ENCODE measurements at places on chromosomes 12 and 14. TPM values are rescaled to one million over a fixed set of nuclear protein-coding genes. Genes with fewer than 3 reads are reported as not detected.

- no peak overlapping the region for H3K4me3 ChIP-seq
- no peaks in the 10 kb centered on the region for H3K4me1 ChIP-seq
- H3K27me3 ChIP-seq = no peaks in the 10 kb centered on the region
- DNase-seq = no peak
- H3K27ac ChIP-seq = no peak overlapping the region
- no peaks in the 10 kb centered on the region for H3K36me3 ChIP-seq
Measured at GRCh38 chr12:96570579-96570978, 81.2 kb downstream of the CFAP54 start.

GRCh38 chr14:102982852-102983470 is 60.5 kb downstream of the AMN start:
- H3K36me3 ChIP-seq = peaks cover 47% of the 10 kb centered on the region
- no peak overlapping the region for H3K27ac ChIP-seq
- no peak for DNase-seq
- H3K4me3 ChIP-seq = no peak overlapping the region
- no peaks in the 10 kb centered on the region for H3K4me1 ChIP-seq

DNA sequence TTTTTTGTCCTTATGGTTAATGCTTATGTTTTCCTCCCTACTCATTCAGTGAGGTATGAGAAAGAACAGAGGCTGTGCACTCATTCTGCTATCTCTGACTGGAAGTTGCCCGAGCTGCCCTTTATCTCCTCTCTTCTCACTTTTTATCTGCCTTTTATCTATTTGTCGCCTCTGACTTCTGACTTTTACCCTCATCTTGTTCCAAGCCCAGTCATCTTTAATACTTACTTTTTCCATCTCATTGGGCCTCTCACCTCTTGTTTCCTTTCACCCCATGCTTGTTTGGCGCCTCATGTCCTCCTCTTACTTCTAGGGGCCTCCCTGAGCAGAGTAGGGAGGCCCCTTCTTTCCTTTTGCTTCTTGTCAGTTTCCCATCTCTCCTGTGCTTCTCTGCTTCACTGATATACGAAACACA is 50.7 kb downstream of the DIP2B start:
- H3K27ac ChIP-seq = no peak overlapping the region
- H3K4me1 ChIP-seq = no peaks in the 10 kb centered on the region
- no peaks in the 10 kb centered on the region for H3K36me3 ChIP-seq
- H3K4me3 ChIP-seq = no peak overlapping the region
- H3K27me3 ChIP-seq = no peaks in the 10 kb centered on the region

DNA sequence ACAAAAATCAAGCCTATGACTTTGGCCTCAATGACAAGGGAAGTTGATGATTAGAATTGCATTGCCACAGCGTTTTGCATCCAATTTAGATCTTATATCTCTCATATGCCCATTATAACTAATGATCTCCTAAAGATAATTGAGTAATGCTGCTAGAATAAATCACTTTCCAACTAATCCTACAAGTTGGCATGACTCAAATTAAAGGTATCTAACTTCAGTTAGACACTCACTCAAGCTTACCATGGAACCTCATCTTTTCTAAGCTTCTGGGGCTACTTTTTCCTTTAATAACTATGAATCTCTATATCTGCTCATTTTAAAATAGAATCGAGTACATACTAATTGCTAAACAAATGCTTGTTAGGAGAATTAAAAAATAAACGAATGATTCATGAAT is 427.8 kb downstream of the BTG1 start:
- no peak for DNase-seq
- H3K36me3 ChIP-seq = no peaks in the 10 kb centered on the region
- H3K4me3 ChIP-seq = no peak overlapping the region
- H3K27me3 ChIP-seq = no peaks in the 10 kb centered on the region
- H3K27ac ChIP-seq = no peak overlapping the region

- no peak overlapping the region for H3K4me3 ChIP-seq
- H3K27ac ChIP-seq = peak overlapping the region; percentile 27
- H3K36me3 ChIP-seq = no peaks in the 10 kb centered on the region
- DNase-seq = no peak
Measured at GRCh38 chr14:61488417-61489401, 167.3 kb downstream of the PRKCH start.

GRCh38 chr12:15540005-15540404 is 217.7 kb downstream of the PTPRO start:
- H3K27ac ChIP-seq = peak overlapping the region; percentile 79
- no peak overlapping the region for H3K4me3 ChIP-seq

GRCh38 chr14:93040443-93040842 is 75.3 kb downstream of the ITPK1 start:
- peaks cover 56% of the 10 kb centered on the region for H3K4me1 ChIP-seq
- H3K27me3 ChIP-seq = no peaks in the 10 kb centered on the region

- H3K4me3 ChIP-seq = peak overlapping the region; percentile 5
- no peak overlapping the region for H3K27ac ChIP-seq
- H3K36me3 ChIP-seq = no peaks in the 10 kb centered on the region
- DNase-seq = no peak
- H3K27me3 ChIP-seq = no peaks in the 10 kb centered on the region
Measured at GRCh38 chr14:37047996-37048395, 124.4 kb downstream of the SLC25A21 start.

Gene SLC5A8
- total RNA-seq = not detected

Gene C12orf54
- total RNA-seq = not detected

Gene SERPINA10
- total RNA-seq = not detected

Gene OSBPL8
- total RNA-seq = 78.9 TPM

Gene ACVR1B
- total RNA-seq = 24.4 TPM

Gene TMTC1
- 160 TPM for total RNA-seq

Gene CCDC196
- total RNA-seq = not detected

Gene HVCN1
- 12.3 TPM for total RNA-seq

Gene LDHB
- total RNA-seq = 165 TPM

Gene COCH
- total RNA-seq = 1.5 TPM

Gene PLEKHD1
- total RNA-seq = 0.49 TPM

Gene HOXC5
- 1.8 TPM for total RNA-seq

All from thoracic aorta (tissue), 2 donors.